ENCODE measurements at places on chromosomes 5 and 9. TPM values are rescaled to one million over a fixed set of nuclear protein-coding genes. Genes with fewer than 3 reads are reported as not detected.

Gene TRMO
- total RNA-seq = 13.7 TPM

Gene VCAN
- total RNA-seq = 452 TPM

Gene WNT8A
- total RNA-seq = not detected

Gene NMUR2
- total RNA-seq = not detected
